ENCODE measurements at places on chromosomes 5 and 9.

DNA sequence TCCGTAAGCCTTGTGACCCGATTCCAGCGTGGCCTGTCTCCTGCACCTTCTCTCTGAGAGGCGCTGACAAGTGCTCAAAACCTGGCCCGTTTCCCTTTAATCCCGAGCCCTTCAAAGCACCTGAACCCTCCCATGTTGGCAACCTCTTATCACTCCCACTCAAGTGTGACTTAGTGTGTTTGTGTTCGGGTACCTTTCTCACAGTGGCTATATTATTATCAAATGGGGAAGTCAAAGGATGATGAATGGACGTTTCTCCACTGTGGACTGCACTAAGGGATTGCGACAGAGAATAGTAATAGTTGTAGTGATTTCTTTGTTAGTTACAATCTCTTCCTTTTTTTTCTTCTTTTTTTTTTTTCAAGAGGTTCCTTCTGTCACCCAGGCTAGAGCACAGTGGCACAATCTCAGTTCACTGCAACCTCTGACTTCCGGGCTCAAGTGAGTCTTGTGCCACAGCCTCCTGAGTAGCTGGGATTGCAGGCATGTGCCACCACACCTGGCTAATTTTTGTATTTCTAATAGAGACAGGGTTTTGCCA, 65.4 kb upstream of the TNFSF8 start:
- DNase-seq: no peak

DNA sequence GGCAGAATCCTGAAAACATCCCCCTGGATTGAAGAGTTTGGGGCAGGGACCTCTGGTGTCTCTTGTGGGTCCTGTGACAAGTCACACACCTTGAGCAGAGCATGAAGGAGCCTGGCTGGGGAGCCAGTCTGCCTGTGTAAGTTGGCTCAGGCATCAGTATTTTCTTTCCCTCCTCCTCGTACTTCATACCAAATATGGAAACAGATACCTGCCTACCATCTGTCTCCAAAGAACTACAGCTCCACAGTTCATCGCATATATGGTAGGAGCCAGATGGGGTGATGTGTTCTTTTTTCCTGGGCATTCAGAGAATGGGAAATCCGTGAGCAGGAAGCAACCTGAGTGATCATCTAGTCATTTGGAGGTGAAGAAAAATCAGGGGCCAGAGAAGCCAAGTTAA, 177.3 kb upstream of the RAD23B start:
- no peak for DNase-seq

- no peak for DNase-seq
Measured at GRCh38 chr5:124436294-124436693, 310.1 kb downstream of the ZNF608 start.

DNA sequence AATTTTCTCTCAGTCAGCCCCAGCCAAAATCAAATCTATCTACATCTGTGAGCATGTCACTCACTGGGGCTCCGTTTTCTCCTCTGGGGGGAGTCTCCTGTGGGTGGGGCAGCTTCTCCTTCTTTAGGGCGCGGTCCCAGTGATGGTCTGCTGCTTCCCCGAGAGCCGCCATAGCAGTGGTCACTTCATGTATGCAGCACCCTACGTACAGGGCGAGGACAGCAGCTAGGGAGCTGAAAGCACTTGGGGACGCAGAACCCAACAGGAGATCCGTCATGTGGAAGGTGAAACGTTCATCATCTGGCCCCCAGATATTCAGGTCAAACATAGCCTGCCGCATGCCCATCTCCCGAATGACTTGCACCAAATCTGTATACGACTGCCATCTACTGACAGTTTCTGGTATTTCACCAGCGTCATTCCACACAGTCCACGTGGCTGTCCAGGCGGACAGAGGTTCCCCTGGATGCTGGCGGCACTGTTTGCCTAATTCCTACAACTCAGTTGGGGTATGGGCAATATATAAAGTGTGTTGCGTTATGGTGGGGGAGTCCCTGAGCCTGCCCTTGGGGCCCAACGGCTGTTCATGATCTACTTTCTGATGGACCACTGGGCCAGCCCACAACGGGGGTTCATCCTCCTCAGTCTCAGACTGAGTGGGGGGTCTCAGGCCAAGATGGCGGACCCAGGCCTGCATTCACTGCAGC, 795.0 kb downstream of the EFNA5 start:
- no peak for DNase-seq

DNA sequence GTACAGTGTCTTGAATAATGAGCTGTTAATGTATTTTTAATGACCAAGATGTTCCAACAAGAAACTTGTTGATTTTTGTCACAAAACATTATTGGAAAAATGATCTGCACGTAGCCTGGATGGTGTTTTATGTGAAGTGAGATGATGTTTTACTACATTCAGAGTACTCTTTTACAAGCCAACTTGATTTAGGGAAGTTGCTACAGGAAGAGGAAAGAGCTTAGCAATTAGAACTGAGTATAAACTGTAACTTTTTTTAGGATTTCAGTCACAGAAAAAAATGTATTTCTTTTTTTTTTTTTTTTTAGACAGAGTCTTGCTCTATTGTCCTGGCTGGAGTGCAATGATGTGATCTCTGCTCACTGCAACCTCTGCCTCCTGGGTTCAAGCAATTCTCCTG, 113.6 kb upstream of the ADRA1B start:
- DNase-seq: no peak

- DNase-seq: no peak
Measured at GRCh38 chr5:176739461-176740051, 70.8 kb upstream of the UNC5A start.

- DNase-seq: no peak
Measured at GRCh38 chr5:122292332-122292731, 19.7 kb upstream of the SNCAIP start.

DNA sequence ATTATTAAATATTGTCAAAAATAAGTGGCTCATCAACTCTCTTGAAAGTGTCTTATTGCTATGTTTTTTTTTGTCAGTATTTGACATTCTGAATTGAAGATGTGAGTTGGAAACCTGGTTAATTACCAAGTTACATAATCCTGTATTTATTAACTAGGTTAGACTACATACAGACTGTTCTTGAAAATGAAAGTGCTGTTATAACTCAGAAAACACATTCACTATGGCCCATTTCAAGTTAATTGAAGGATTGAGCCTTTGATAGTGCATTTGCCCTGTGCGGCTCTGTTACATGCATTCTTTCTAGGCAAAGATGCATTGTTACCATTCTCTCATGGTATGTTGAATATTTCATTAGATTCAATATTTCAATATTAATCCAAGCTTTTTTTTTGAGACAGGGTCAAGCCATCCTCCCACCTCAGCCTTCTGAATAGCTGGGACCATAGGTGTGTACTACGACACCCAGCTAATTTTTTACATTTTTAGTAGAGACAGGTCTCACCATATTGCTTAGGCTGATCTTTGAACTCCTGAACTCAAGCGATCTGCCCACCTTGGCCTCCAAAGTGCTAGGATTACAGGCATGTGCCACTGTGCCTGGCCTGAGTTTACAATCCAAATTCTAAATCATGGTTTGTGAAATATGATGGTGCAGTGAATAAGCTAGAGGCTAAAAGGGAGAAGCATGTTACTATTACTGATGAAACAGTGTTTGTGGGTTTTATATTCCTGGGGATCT, 10.0 kb downstream of the CTNNA1 start:
- no peak for DNase-seq

GRCh38 chr5:11084111-11084510, 323.1 kb upstream of the DAP start:
- DNase-seq: no peak

DNA sequence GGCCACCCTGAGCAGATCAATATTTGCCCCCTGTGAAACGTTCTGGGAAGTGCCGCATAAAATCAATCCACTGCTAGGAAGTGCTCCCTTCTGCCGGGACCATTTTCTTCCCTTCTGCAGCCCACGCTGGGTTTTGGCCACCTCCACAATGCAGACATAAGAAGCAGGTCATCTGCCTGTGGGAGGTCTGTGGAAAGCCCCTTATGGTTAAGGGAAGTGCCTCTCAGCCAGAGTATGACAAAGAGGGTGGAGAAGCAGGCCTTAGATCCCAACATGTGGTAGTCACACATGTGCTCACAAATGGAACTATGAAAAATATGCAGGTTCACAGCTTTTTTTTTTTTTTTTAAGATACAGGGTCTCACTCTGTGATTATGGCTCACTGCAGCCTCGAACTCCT, 82.8 kb downstream of the SLC1A3 start:
- no peak for DNase-seq

DNA sequence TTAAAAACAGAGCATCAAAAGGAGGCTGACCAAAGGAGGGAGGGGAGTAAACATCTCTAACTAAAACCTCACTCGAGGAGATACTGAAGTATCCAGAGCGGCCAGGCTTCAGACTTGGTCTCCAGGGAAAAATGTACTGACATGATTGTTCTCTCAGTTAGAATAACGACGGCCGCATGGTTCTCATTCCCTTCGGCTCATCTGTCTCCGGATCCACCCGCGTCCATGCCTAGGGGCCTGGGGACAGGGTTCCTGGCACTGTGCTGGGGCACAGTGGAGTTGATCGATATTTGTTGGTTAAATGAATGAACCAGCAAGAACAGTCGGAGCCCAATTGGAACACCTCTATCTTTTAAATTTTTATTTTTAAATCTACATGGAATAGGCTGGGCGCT, 167.1 kb upstream of the PHYKPL start:
- DNase-seq: no peak

- no peak for DNase-seq
Measured at GRCh38 chr9:4105183-4105582, 194.7 kb downstream of the GLIS3 start.

DNA sequence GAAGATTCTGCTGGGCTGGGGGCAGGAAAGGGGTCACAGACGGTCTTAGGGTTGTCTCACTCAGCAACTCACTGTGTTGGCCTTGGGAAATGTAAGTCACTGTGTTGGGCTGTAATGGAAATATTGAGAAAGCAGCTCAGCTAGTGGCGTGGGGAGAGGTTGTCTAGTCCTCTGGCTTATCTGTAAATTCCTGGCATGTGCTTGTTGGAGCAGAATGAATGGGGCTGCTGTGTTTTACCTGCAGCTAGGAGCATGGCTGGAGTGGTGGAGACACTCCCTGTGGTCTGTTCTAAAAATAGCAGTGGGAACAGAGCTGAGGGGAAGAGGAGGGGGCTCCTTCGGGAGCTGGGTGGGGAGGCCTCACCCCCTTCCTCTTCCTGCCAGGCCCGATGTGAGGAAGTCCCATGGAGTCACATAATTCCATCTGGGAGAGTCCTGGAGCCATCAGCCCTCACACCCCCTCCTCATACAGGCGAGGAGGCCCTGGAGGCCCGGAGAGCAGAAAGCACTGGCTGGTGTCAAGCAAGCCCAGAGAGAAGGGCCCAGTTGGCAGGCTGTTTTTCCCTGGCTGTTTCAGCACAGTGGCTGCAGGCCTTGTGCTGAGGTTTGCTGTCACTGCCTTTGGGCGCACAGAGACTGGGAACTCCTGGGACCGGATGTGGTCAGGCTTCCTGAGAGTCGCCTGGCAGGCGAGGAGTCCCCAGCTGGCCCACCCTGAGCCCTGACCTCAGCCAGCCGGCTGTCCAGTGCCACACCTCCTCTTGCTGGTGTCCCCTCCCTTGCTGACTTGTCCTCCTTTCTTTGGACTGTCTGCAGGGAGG, 84.9 kb downstream of the RGS3 start:
- no peak for DNase-seq

DNA sequence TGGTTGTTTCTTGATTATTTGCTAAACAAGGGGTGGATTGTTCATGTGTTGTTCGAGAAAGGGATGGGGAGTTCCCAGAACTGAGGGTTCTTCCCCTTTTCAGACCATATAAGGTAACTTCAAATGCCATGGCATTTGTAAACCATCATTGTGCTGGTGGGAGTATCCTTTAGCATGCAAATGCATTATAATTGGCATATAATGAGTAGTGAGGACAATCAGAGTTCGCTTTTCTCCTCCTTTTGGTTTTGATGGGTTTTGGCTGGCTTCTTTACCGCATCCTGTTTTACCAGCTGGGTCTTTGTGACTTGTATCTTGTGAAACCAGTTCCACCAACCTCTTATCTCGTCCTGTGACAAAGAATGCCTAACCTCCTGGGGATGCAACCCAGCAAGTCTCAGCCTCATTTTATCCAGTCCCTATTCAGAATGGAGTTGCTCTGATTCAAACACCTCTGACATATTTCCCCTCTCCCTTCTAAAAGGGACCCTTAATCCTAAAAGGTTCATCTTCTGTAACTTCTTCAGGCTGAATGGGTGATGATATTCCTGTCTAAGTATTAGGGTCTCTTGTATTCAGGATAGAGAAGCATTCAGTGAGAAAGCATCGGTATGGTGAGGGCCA, 8.7 kb upstream of the FBN2 start:
- DNase-seq: no peak

DNA sequence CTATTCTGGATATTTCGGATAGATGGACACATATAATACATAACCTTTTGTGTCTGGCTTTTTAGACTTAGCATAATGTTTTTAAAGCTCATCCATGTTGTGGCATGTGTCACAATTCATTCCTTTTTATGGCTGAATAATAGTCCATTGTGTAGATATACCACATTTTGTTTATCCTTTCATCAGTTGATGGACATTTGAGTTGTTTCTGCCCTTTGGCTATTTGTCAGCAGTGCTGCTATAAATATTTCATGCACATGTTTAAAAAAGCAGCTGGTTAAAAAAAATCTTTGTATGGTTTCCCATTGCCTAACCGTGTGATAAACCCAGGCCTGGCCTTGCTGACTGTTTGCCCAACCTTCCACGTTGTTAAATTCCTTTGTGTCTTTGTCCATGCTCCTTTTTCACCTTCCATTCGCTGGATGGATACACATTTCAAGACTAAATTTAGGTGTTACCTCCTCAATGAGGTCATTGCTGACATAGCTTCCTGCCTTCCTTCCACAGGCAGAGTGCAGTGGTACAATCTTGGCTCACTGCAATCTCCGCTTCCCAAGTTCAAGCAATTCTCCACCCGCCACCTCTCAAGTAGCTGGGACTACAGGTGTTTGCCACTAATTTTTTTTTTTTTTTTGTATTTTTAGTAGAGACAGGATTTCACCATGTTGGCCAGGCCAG, 11.3 kb downstream of the GDA start:
- DNase-seq: no peak

DNA sequence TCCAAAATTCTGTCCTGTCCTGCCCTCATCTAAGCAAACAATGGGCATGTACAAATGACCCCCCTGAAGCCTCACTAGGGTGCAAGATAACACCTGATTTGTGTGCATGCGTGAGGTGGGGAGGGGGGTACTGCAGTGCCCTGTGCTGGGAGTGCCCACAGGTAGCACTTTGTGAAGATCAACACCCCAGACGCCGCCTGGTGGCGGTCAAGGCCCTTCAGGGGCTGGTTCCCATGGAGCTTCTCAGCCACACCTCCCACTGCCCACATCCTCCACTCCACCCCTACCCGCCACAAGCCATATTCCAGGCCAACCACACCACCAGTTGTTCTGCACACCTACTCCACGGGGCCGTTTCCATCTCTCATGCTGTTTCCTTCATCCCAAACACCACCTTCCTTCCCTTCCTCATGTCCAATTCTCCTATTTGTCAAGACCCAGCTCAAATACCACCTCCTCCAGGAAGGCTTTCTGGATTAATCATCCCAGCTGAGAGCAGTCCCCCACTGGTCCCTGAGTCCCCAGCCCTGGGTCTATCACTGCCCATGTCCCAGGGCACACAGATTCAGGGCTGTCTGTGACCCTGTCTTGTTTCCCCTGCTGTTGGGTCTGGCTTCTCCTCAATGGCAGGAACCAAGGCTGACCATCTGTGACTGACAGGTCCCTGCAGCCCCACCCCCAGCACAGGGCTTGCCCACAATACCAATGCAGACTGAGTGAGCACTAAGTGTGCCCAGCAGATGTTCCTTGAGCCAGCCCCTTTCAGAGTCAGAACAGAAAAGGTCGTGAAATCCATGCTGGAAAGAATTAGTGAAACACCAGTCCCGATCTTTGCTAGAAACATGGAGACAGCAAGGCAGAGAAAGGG, 178.4 kb downstream of the PAX5 start:
- DNase-seq: no peak

- no peak for DNase-seq
Measured at GRCh38 chr9:76423216-76424177, 29.3 kb upstream of the RFK start.
